Left renal pelvis (tissue), 4 donors: ENCODE measurements at places on chromosomes 3 and 15. TPM values are rescaled to one million over a fixed set of nuclear protein-coding genes. Genes with fewer than 3 reads are reported as not detected.

DNA sequence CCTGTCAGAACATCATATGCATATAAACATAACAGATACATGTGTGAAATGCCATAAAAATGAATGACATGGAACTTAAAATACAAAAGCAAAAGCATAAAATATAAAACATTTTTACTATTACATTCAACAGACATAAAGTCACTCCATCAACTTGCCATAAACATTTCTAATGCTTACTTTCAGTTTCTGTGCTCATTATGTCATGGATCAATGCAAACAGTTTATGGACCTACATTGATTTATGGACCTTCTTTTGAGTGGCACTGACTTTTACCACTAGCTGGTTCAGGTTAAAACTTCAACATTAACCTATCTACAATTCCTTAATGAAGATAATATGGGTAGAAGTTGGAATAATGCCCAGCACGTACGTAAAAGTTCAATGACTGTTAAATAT lies 577.4 kb upstream of the LMCD1 start:
- no peak for DNase-seq

DNA sequence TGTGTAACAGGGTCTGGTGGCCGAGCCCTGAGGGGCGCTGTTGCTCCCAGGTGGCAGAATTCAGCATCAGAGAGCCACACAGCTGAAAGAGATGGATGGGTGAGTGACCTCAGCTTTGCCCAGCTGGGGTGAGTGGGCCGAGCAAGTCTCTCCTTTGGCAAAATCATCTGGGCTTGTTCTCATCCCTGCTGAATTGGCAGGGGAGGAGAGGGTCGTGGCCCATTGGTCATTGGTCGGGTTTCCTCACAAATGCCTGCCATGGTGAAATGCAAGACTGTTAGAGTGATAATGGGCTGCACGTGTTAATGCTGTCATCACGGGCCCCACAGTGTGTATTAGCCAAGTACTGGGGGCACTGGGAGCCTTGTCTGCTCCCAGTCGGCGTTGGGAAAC lies 15.9 kb downstream of the ABHD2 start:
- no peak for DNase-seq

- DNase-seq: peak; percentile 36
These were observed 670 bp downstream of the PRKCI start for GRCh38 chr3:170222647-170223541.

GRCh38 chr15:81642451-81642990 lies 268.5 kb upstream of the TMC3 start:
- DNase-seq: no peak

GRCh38 chr3:75078290-75078689 lies 463.8 kb upstream of the CNTN3 start:
- DNase-seq: no peak

GRCh38 chr3:82596805-82597204 lies 835.4 kb upstream of the GBE1 start:
- no peak for DNase-seq

DNA sequence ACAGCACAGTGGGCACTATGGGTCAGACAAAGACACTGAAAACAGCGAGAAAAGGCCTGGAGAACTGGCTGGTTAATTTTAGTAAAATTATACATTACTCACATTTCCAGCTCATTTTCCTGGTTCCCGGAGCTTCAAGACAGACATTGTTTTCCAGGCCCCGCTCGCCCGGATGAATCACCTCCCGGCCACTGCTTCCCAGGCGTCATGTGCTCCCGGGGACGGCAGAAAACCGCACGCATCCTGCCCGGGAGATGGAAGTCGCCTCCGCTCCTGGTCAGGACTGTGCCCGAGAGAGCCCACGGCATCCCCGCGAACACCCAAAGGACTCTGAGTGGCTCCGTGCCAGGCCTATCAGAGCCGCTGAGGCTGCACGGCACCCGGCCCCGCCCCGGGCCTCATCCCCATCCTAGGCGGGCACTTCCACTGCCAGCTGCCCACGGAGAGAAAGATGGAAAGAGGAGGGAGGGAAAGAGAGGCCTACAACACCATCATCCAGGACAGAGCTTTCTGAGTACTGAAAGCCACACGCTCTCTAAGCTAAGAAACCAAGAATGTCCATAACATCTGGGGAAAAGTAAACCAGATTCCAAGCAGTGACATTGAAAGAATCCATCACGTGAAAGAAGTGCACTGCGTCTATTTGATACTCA lies 75.1 kb downstream of the VGLL4 start:
- DNase-seq: no peak

ADAMTS17 gene
- 6.3 TPM for polyA plus RNA-seq

CDCP1 gene
- polyA plus RNA-seq: 1.0 TPM

DNA sequence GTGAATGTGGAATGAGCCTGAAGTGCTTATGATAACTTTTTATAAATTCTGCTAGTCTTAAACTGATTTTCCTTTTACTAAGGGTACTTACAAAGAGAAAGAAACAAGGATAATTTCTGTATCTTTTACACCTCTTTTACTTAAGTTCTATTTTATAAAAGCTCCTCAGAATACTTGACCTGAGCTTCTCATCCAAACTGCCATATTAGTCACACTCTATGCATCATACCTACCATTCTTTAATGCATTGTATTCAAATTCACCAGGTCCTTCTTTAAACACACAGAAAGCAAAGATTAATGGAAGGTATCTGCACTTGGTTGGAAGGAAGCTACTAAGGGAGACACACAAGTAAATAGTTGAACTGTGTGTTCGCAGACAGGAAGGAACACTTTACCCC lies 1.6 kb upstream of the TOPAZ1 start:
- no peak for DNase-seq

GRCh38 chr3:10085738-10086137 lies 22.3 kb downstream of the FANCD2OS start:
- DNase-seq: no peak

RETNLB gene
- not detected for polyA plus RNA-seq

GRCh38 chr15:84734794-84735479 lies 13.5 kb upstream of the ZNF592 start:
- DNase-seq: no peak

DNA sequence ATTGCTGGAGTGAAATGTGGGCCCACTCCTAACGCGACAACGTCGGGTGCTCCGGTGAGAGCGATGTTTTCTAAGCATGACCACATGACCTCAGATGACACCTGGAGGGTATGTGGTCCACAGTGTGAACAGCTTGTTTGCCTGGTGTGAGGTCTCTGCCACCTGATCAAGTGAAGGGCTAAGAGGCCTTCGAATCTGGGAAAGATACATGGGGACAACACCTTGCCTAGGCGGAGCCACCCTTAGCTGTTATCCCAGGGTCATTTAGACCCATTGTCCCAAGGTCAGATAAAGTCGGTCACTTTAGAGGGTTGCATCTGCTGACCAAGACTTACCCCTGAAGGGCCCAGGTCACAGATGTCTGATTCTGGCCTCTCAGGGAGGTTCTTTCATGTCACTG lies 34.9 kb upstream of the ALDH1A3 start:
- DNase-seq: no peak

DNA sequence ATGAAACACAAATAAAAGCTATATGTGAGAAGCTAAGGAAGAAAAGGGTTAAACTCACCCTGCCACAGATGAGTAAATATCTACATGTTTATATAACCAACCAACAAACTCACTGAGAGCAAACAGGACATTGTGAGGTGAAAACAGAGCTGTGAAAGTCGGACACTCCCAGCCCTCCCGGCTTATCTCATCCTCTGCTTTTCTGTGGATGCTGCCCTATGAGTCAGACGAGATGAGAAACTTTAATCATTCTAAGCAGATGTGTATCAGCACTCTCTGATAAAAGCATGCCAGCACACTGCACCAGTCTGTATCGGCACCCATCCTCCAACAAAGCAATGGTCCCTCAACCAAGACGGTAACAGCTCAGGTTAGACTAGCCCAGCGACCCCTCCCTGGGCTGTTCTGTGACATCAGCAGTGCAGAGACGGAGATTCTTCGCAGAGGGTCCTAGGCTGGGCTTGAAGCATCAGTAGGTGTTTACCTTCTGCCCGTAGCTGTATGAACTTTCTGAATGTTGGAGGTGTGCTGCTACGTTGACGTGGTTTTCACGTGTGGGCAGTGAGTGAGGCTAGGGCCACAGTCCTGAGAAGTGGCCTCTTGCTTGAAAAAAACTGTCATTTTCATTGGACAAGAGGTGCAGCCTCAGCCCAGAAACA lies 119.8 kb upstream of the ALDH1A3 start:
- DNase-seq: no peak

GRCh38 chr15:97706059-97706458 lies 254.4 kb upstream of the ARRDC4 start:
- no peak for DNase-seq

P4HTM gene
- 23.5 TPM for polyA plus RNA-seq

- DNase-seq: no peak
These were observed 66.0 kb downstream of the TLE3 start for GRCh38 chr15:70031713-70032112.

DNA sequence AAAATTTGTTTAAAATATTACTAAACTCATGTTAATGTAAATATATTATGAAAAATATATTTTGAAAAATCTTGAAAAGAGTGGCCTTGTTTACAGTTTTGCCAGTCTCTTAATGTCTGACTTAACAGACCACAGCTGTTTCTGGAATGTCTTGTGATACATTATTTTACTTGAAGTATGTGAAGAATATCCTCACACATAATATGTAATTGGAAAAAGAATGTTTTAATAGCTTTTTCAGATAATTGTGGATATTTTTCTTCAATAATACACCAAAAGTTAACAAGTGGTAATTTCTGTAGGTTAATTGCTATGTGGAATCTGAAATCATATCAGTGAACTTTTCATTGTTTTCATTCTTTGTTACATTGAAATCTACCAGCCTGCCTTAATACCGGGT lies 101.3 kb downstream of the UBE2E2 start:
- no peak for DNase-seq

PARP14 gene
- 30.9 TPM for polyA plus RNA-seq

DNA sequence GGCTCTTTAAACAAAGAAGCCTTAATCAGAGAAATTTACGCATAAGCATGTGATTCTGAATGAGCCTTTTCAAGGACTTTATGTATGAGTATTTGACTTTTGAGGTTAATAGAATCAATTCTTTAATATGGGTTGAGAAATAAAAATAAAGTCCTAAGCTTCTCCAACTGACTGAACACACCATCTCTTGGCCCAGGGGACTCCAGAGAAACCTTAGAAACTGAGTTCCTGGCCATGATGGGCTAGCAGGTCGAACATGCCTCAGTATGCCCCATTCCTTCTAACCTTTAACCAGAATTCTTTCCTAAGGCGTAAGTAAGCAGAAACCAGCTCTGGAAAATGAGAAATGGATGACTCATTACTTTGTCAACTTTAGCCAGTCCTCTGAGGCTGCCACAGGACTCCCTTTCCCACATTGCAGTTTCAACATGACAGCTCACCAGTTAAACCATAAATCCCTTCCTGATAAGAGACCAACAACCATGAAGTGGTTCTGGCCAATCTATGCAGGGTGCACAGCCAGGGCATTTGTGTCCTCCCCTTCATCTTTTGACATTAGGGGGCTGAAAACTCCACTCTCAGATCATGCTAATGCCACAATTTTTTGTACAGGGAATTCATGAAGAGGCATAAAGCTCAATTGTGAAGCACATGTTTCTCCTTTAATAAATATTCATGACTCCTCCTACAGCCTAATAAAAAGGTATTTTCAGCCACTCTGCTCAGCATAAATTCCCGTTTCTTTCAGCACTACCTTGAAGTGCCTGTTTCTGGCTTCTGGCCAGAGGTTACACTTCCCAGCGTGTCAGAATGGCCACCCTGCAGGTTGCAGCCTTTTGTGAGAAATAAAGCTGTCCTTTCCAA lies 33.3 kb downstream of the TM4SF18 start:
- peak; percentile 52 for DNase-seq

GHRL gene
- polyA plus RNA-seq: 4.5 TPM

DNA sequence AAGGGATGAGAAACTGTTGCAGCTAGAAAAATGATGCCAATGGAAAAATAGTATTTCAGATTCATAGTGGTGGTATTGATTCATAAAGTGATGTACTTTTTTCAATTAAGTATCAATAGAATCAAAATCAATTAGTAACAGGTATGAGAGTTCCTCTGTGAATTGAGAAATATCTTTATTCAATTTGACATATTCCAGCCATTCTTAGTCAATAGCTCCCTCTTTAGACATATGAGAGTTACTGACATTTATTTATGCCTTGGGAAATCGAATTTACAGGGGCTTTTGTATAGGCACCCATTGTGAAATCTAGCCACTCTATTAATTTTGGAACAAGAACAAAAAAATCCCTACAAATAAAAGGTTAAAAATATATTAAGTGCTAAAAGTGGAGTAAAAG lies 386.9 kb upstream of the CNTN3 start:
- DNase-seq: no peak

CCR9 gene
- 0.09 TPM for polyA plus RNA-seq

CRELD1 gene
- polyA plus RNA-seq: 61.2 TPM

GRCh38 chr3:171309906-171310359 lies 150.3 kb downstream of the TNIK start:
- DNase-seq: no peak

DNA sequence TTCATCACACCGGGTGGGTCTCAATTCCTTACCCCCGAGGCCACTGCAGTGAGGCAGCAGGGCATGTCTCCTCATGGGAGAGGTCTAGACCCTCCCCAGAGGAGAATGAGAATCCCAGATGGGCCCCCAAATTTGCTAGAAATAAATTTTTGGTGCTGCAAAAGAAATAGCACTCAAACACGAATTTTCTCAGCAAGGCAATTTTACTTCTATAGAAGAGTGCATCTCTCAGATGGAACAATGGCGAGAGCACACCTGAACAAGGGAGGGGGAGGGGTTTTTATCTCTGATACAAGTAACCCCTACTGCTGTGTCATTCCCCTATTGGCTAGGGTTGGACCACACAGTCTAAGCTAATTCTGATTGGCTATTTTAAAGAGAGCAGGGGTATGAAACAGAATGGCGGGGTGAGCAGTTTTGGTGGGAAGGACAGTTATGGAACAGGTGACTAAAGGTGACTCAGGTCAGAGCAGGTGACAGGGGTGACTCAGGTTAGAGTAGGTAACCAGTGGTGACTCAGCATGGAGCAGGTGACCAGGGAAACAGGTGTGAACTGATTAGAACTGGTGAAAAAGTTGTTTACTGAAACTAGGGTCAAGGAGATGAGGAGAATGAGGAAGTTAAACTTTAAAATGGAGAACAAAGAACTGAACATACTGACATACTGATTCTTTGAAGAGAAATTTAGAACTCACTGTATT lies 93.0 kb upstream of the WNT7A start:
- DNase-seq: no peak

DNA sequence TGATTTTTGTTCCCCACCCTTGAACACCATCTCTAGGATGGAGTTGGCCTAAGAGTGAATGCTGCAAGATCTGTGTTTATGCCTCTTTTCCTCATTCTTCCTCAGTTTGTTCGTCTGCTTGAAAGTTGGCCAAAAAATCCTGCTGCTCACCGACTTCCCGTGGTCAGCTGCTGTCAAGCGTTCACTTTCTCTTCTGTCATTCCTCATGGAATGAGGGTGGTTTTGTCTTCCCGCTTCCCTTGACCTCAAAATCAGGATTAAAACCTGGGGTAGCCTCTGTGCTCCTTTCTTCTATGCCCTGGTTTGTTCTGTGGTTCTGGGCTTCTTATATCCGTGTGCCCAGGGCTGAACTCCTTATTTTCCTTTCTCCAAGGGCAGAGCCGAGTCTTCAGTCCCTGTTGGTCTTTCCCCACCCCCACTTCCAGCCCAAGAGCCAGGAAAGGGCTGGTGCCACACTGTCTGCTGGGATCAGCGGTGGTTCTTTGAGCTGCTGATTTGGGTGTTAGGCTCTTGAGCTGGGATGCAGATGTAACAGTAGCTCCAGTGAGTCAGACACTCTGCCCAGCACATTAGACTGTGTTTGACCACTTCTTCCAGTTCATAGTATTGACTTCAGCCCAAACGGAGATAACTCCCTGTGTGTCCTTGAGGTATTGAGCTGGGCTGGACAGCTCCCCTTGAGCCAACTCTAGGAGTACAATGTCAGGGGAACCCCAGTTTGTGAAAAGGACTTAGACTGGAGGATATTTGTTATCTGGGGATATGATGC lies 2.3 kb downstream of the SERF2 start:
- DNase-seq: no peak

CD96 gene
- 0.82 TPM for polyA plus RNA-seq
